HCEC 1CT (cell line): ENCODE measurements at places on chromosomes 3 and 15.

- no peak for DNase-seq
These were observed 486.8 kb upstream of the THBS1 start for GRCh38 chr15:39094116-39094515.

- peak; percentile 52 for DNase-seq
These were observed 243.6 kb downstream of the ZIC1 start for GRCh38 chr3:147652651-147653366.

- DNase-seq, result no peak
These were observed 42.9 kb downstream of the EAF1 start for GRCh38 chr3:15470261-15470660.

DNA sequence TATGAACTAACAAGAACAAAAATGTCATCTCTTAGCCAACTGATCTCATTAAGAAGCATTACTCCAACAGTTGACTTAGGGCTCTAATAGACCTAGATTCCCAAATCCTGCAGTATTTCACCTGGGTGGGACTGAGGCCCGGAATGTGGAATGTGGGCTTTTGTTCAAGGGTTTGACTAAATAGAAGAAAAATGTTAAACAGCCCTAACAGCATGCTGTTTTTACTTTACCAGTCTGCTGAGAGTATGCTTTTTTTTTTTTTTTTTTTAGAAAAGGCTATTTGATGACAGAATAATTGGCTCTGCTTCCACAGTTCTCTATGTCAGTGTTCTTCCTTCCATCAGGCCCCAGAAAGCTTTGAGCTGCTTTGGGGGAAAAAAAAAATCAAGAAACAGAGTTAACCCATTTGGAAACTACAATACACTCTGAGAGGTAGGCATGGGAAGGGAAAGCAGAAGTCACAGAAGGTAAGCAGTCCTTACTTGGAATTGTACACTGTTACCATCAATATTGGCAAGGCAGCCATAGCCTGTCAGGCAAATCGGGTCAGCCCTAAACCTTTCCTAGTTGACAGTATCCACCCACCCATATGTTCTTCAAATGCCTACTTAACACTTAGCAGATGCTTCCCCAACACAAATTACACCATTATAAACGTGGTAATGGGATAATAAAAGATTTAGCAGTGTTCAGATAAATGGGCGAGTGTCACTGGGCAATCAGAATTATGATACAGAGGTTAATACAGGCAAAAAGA, 224.2 kb downstream of the CNTN3 start:
- no peak for DNase-seq

DNA sequence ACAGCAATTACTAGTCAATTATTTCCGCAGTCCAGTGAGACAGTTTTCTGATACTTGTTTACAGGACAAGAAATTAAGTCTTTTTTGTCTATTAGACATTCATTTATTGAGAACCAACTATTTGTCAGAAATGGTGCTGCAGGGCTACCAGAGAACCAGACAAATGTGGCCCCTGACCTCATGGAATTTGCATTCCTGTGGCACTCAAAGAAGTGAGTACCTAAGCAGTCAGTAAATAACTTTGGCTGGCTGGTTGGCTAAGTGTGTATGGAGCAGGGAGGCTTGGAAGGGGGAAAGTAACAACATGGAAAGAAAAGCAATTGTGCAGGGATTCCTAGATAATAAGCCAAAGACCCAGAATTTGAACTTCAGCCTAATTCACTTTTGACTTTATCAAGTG, 837.0 kb upstream of the CFAP20DC start:
- no peak for DNase-seq

GRCh38 chr3:47512416-47513124, 942 bp downstream of the ELP6 start:
- no peak for DNase-seq

GRCh38 chr3:17398959-17399551, 343.4 kb downstream of the TBC1D5 start:
- no peak for DNase-seq

GRCh38 chr15:89777782-89778380, 1.7 kb downstream of the MESP2 start:
- no peak for DNase-seq

- peak; percentile 31 for DNase-seq
These were observed 39.4 kb downstream of the TMCO5A start for GRCh38 chr15:37973856-37974255.

DNA sequence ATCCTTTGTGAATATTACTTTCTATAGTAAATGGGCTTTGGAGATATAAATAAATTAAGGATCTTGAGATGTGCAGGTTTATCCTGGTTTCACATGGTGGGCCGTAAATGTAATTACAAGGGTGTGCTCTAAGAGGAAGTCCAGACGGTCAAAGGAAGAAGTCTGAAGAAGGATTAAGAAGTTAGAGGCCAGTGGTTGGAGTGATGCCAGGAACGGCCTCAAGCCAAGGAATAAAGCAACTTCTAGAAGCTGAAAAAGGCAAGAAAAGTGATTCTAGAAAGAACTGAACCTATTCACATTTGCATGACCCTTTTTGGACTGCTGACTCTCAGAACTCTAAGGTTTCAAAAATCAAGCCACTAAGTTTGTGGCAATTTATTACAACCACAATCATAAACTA, 981.3 kb upstream of the ALCAM start:
- DNase-seq, result no peak

- peak; percentile 9 for DNase-seq
These were observed 338.5 kb upstream of the THBS1 start for GRCh38 chr15:39242345-39242744.

DNA sequence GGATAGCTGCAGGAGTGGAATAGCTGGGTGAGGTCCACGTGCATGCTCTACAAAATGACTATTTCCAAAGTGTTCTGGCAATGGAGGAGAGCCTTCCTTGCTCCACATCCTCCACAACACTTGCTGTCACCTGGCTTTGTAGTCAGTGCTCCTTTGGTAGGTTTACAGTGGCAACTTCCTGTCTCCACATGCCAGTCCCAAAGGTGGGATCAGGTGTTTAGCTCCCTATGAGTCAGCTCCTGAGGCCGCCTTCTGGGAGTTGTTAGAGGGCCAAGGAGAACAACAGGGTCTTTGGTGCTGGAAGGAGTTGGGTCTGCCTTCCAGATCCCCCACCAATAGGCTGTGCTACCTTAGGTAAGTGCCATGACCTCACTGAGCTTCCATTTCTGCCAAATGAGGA, 15.3 kb upstream of the LIMD1 start:
- no peak for DNase-seq

- DNase-seq, result no peak
These were observed 63.7 kb upstream of the SMAD6 start for GRCh38 chr15:66638377-66638776.

DNA sequence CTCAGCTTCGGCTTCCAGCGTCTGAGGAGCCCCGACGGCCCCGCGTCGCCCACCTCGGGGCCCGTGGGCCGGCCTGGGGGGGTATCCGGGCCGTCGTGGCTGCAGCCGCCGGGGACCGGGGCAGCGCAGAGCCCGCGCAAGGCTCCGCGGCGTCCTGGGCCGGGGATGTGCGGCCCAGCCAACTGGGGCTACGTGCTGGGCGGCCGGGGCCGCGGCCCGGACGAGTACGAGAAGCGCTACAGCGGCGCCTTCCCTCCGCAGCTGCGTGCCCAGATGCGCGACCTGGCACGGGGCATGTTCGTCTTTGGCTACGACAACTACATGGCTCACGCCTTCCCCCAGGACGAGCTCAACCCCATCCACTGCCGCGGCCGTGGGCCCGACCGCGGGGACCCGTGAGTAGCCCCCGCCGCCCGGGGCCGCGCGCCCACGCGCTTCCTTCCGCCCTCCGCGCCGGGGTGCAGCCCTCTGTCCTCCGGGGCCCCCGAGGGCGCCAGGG, 462 bp downstream of the EDEM1 start:
- DNase-seq, result peak; percentile 35

- no peak for DNase-seq
These were observed 38.7 kb downstream of the THSD4 start for GRCh38 chr15:71153823-71154524.

GRCh38 chr3:128009952-128010846, 42.0 kb upstream of the SEC61A1 start:
- DNase-seq, result peak; percentile 21

DNA sequence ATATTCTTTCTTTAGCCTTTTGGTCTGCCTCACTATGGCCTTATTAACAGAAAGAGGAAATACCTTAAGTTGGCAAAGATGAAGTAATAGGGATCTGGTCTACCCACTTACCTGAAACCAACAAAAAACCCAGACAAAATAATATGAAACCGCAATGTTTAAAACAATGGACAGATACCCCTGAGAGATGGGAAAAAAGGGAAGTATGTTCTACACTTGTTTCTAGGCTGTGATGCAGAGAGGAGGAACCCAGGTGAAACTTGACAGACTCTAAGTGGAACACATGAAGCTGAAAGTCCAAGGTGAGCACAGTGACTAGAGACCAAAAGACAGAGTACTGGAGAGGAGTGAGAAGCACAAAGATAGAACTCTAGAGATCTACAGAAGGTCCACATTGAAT, 78.4 kb downstream of the NR2E3 start:
- DNase-seq, result no peak

DNA sequence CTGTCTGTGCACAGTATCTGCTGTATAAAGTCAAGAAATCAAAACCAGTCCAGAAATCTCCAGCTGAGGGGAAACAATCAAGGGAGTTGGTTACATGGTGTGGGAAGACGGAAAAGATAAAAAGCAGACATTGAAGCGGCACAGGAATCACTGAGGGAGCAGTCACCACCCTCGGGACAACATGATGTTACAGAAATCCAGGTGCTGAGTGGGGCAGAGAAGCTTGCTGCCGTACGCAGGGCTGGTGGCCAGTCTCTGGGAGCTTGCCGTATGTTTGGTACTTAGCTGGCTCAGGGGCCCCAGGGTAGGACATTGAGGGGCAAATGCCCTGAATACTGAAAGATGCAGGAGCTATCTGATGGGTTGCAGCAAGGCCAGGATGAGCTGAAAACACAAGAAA, 237.9 kb downstream of the EDEM1 start:
- DNase-seq, result no peak

GRCh38 chr3:127005864-127006500, 23.1 kb downstream of the PLXNA1 start:
- DNase-seq, result no peak

DNA sequence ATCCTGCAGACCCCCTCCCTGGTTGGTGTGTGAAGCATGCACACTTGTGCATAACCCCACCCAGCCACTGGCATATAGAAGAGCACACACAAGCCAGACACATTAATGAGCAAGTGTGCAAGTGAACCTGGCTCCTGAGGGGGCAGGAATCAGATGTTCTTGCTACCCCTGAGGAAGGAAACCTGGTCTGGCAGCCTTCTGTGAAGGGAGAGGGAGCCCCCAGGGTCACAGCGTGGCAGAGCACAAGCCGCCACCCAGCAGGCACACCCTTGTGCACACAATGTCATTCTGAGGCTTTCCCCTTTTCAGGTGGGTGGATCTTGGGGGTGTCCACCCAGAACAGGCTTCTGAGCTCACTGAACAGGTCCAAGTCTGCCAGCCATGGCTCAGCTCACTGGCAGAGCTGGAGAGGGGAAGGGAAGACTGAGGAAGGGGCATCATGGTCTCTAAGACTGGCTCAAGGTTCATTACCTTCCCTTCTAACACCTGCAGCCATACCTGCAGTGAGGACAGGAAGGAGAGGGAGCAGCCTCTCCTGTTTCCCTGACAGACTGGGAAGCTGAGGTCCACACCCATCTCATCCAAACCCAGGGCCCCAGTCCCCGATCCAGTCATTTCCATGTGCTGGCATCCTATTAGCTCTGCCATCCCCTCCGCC, 31.6 kb upstream of the SEMA3F start:
- DNase-seq, result no peak

DNA sequence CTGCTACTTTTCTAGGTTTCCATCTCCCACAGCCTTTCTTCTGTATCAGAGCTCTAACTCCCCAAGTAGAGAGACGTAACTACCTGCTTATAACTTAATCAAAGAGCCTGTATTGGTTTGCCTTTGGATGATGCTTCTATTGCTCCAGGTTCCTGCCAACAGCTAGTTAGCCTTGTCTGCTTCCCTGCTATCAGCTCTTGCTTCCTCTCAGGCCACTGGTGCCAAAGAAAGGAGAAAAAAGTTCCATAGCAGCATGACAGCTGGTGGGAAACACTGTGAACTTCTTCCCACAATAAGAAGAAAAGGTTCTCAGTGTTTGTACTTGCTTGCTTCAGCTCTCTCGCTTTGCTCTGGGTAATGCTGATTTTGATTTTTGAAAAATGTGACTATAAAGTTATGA, 206.6 kb downstream of the GBE1 start:
- no peak for DNase-seq

DNA sequence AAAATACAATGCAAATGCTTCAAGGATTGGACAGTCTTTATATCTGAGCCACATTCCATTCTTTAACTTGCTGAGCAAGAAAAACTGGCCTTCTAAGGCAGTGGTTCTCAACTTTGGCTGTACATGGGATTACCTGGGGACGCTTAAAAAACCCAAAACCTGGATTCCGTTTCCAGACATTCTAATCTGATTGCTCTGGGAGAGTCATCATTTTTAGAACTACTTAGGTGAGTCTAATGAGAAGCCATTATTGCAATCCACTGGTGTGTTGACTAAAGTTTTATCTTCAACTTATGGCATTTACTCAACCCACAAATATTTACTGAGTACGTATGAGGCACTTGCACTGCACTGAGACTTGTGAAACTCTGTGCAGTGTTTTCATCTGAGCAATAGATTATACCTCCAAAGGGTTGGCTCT, 195.7 kb upstream of the ATP11B start:
- DNase-seq, result no peak

DNA sequence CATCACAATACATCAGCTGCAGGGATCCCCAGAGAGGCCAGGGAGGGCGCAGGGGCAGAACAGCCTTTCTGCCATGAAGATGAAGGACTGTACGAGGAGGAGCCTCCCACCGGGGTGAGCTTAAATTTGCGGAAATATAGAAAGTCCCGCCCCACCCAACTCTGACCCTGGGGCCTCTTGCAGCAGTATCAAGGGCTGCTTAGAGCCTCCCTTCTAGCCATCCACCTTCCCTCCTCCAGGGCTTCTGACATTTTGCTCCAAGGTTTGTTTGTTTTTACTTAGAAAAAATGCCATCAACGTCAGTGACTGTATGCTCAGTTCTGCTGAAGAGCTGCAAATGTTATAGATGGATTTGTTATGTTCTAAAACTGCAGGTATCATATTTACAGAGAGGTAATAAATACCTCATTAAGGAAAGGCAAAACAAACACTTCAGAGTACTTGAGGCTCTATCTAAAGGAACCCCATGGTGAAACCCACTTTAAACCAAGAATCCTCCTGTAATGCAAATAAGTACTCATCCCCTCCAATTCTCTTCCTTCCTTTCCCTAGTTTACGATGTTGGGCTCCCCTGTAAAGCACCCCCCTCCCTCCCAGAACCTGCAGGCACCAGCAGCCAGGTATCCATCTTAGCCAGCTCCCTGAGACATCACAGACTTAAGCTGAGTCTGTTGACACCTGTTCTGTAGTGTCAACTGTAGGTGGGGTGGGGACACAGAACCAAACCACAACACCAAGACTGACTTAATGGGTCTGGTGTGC, 30.5 kb downstream of the RFTN1 start:
- no peak for DNase-seq

GRCh38 chr3:30578479-30578878, 27.9 kb upstream of the TGFBR2 start:
- peak; percentile 92 for DNase-seq

- no peak for DNase-seq
These were observed 95.3 kb upstream of the DLG1 start for GRCh38 chr3:197393711-197394110.

- no peak for DNase-seq
These were observed 354.4 kb downstream of the TUSC7 start for GRCh38 chr3:117063930-117064329.
